ENCODE measurements at places on chromosomes 6 and 20.

DNA sequence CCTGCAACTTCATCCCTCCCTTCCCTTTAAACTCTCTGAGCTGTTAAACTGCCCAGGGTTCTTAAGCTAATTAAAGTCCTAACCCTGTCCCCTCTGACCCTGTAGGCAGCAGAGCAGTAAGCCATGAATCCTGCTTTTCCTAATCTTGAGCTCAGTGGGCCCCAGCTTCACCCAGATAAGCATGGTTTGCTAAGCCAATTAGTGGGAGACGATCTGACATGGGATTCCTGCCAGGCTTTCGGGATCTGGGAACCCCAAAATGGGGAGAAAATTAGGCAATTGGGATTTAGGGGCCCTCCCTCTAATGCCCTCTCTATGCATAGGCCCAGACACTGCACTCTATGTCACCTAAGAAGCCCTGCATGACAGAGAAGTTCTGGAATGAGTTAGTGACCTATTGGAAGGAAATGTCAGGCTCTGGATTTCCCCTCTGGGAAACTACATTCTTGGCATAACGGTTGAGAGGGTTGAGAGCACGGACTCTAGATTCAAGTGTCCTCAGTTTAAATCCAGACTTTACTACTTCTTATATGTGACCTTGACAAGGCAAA lies 4.6 kb downstream of the XKR7 start:
- DNase-seq = peak; percentile 93

DNA sequence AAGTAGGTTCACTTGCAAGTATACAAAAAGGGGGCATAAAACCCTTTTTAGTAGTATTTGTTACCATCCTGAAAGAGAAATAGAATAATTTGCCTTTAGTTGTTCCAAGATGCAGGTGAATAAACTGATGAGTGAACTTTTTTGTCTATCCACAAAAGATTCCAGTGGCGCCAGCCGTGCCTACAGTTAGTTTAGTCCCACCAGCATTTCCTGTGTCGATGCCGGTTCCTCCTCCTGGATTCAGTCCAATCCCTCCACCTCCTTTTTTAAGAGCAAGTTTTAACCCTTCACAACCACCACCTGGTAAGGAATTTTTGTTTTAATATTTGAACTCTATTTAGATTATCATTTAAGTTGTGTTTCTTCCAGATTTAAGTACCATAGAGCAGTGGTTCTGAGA lies 90.9 kb downstream of the SCAF8 start:
- DNase-seq = no peak

- no peak for DNase-seq
These were observed 42.2 kb downstream of the PRND start for GRCh38 chr20:4763723-4764510.

GRCh38 chr6:43891072-43891870 lies 121.3 kb downstream of the VEGFA start:
- DNase-seq = no peak

DNA sequence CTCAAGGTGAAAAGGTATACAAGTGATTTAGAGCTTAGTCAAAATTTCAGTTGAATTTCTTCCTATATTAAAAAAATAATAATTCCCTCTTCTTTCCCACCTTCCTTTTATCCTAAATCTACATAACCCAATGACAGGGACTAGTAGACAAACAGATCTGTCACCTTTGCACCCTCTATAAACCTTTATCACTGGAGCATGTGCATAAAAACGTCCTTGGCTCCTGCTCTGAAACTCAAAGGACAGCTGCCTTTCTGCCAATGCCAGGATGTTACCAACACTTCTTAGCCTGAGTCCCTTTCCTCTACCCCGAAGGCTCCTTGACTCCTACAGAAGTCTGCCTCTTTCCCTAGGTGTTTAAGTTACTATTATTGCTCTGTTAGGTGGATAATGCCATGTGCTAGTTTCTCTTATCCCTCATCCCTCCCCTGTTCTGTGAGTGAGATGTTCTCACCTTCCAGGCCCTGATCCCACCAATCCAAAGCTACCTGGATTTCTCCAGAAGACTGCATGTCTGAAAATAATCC lies 4.3 kb downstream of the CLVS2 start:
- DNase-seq = no peak

DNA sequence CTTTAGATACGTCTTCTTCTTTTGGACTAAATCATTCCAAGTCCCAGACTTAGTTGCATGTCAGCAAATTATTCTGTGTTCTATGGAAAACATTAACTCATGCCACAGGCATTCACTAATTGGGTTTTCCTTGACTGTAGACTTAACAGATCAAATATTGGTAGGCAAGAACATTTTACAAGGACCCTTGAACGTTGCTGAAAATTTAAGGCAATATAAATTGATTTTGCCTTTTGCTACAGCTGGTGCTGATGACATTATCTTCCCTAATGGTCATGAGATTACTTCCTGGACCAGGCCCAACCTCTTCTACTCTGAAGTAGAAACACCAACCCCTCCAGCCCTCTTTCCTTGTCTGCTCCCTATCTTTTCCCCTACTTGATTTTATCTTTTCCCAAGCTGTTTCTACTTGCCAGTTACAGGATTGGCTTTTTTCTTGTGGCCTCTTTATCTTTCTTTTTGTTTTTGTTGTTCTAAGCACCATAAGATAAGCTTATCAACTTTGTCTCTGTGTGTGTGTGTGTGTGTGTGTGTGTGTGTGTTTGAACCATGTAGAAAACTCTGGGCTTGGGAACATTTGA lies 514.0 kb upstream of the SOX4 start:
- no peak for DNase-seq

DNA sequence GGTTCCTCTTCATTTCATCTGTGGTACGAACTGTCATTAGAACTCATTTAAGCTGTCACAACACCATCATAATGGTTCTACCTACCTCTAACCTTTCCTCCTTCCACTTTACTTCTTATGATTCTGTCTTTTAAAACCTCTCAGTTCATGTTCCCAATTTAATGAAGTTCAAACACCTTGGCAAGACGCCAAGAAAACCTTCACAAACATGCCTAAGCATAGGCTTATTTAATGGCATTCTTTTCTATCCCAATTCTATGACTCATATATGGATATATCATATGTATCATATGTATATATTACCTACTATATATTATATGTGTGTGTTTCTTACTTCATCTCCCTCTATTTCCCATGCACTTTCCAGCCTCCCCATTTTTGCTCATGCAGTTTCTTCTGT lies 283.4 kb upstream of the TBX18 start:
- no peak for DNase-seq

DNA sequence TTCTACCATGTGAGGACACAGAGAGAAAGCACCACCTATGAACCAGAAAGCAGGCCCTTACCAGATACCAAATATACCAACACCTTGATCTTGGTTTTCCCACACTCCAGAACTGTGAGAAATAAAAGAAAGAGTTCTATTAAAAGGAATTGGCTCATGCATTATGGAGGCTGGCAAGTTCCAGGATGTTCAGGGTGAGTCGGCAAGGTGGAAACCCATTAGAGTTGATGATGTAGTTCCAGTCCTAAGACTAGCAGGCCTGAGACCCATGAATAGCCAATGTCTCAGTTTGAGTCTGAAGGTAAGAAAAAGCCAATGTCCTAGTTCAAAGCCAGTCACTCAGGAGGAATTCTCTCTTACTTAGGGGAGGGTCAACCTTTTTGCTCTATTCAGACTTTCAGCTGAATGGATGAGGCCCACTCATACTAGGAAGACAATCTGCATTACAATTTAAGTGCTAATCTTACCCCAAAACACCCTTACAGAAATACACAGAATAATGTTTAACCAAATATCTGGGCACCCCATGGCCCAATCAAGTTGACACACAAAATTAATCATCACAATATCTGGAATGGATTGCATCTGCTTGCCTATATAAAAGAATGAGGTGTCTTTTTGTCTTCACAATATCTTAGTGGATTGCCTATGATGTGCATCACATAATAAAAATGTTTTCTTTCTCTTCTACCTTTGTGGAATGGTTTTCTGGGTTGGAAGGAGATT lies 5.5 kb upstream of the TAAR1 start:
- peak; percentile 20 for DNase-seq

DNA sequence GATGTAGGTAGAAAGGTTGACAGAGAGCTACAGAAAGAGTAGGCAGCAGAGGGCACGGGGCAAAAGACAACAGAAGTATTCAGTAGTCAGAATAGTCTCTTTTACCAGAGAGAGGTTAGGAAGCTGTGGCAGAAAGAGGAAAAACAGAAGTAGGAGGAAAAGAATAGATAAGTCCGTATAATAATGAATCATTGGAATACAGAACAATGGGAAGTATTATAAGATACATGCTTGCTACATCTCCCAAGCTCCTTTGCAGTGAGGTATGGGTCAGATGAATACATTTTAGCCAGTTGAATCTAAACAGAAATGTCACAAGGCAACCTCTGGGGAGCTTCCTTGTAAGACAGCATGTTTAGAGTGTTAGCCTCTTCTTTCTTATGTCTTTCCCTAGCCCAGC lies 570.5 kb upstream of the CITED2 start:
- no peak for DNase-seq

- DNase-seq = peak; percentile 87
These were observed 809 bp downstream of the SRPK1 start for GRCh38 chr6:35919827-35920751.

- DNase-seq = no peak
These were observed 1.5 kb upstream of the TUBB2B start for GRCh38 chr6:3228771-3229565.

GRCh38 chr20:39399463-39399862 lies 437.3 kb downstream of the DHX35 start:
- DNase-seq = no peak

DNA sequence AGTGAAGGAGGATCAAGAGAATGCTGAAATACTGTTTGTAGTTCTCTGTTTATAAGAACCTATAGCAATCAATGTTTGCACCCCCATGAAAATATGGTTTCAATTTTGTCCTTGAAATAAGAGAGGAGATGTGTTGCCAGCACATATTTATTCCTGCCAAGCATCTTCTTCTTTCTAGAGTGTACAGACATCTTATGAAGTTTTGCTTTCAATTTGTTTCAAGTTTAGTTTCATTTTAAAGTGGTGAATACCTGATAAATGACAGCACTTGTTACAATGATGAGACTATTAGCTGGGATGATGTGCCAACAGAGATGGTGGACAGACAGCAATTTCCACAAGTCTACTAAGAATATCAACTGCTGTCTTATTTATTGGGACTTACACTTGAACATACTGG lies 39.2 kb upstream of the CENPW start:
- peak; percentile 9 for DNase-seq

DNA sequence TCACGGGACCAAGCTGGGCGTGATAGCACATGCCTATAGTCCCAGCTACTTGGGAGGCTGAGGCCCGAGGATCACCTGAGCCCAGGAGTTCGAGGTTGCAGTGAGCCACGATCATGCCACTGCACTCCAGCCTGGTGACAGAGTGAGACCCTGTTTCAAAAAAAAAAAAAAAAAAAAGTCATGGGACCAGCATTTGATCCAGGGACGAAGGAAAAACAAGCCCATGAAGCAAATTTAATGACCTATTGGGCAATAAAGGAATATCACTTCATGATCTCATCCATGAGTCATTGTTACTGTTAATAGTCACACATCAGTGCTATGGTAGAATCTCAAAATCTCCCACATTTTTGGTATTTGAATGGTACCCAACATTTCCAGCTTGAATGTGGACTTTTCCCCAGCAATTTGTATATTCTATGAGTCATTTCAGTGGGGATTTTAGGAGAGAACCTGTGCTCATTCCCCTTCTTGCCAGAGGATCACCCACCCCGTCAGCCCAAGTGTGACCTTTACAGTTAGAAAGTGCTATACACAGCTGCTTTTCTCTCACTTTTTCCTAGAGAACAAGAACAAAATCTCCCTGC lies 8.5 kb upstream of the SOD2 start:
- peak; percentile 90 for DNase-seq

DNA sequence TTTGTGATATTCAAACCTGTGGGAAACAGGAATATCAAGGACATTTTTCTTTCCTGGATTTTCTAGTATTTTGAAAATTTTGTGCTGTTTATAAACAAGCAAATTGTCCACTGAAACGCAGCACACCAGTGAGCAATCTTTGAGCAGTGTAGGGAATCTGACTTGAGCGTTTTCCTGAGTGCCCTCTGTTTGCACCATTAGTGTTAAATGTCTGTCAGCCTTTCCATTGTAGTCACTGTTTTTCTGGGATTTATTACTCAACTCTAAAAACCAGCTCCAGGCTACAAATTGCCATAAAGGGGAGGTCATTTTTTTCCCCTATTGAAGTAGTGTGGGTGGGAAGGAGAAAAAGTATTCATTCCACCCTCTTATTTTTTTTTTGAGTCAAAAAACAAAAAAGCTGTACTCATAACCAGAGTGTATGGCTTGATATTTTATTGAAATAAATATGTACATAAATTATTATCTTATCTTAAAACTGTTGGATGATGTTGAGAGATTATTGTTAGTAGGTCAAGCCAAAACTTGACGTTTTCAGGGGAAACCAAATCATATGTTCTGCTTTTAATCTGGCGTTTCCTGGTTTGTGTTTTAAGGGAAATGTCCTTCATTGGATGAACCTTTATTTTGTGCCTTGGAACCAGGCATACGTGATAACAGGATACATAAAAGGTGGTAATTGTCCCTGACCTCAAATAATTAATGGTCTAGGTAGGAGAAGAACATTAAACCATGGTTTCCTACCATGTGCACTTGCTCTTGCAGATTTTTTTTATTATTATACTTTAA lies 51.8 kb downstream of the TSHZ2 start:
- no peak for DNase-seq

DNA sequence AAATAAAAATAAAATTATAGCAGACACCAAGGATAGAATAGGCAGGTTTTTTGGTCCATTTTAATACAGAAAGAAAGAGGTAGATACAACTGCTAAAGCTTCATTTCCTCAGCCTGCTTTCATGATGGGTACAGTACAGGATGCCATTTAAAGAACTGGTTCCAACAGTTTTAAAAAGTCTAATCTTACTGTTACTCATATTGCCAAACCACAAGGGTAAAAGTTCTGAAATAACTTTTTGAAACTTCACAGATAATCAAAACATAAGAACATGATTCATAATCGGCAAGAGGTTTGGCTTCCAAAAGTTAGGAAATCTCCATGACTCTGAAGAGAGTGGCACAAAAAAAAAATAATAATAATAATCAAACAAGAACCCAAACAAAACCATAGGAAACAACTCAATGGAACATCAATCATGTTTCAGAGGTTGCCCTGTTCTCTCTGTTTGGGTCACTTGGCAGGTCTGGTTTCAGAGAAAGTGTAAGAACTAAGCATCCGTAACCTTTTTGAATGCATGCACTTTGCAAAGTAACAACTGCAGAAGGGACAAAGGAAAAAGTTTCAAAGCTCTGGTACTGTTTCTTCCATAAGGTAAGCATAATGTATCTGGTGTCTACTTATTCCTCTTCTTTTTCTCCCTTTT lies 79.7 kb downstream of the SMLR1 start:
- no peak for DNase-seq

DNA sequence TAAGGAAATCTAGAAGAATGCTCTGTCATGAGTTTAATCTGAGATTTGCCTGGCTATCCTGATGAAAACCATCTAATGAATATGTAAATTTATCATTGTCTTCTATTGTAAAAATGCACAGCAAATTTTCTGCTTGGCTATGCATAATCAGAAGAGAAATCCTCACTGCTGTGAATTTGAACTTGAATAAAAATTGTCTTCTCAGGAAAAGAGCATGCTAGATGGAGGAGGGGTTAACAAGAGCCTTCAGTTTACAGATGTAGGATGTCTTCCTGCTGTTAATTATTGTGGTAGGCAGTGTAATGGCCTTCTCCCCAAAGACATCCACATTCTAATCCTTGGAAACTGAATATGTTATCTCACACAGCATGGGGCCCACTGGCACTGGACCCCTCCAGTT lies 45.8 kb downstream of the ANKEF1 start:
- DNase-seq = no peak
